ENCODE measurements at places on chromosomes 4 and X. TPM values are rescaled to one million over a fixed set of nuclear protein-coding genes. Genes with fewer than 3 reads are reported as not detected.

SMIM31 gene
- total RNA-seq = 0.44 TPM

HTN3 gene
- not detected for total RNA-seq

DNA sequence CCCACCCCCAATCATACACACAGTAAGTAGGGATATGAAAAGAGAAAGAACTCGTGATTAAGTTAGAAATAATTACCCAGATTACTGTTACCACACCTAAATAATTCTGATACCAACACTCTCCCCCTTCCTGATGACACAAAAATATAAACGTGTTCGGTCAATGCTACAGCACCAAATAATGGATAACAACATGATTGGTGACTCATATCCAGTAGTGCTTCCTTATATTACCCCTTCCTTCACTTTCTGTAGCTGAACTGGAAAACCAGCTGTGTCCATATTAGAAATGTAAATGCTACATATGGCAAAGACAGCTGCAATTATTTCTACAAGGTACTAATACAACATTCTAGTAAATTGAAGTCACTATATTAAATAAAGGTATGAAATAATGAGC, 20.8 kb downstream of the EIF4E start:
- H3K27me3 ChIP-seq = no peaks in the 10 kb centered on the region
- no peaks in the 10 kb centered on the region for H3K4me1 ChIP-seq
- no peaks in the 10 kb centered on the region for H3K36me3 ChIP-seq
- H3K27ac ChIP-seq = no peak overlapping the region
- no peak overlapping the region for H3K4me3 ChIP-seq

DNA sequence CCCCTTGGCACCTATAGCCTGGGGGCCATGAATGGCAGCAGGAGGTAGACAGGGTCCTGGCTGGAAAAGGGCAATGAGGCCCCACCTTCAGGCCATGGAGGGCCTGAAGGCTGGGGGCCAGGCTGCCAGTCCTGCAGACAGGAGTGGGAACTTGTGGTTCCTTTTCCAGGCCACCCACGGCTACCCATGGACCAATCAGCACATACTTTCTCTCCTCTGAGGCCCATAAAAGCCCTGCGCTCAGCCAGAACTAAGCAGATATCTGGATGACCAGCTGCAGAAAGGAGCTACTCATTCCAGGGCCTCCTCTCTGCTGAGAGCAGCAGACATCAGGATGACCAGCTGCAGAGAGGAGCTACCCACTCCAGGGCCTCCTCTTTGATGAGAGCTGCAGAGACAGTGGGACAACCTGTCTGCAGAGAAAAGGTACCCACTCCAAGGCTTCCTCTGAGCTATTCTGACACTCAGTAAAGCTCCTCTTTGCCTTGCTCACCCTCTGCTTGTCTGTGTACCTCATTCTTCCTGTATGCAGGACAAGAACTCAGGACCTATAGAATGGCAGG, 67.2 kb downstream of the NAA11 start:
- DNase-seq = no peak
- H3K4me3 ChIP-seq = no peak overlapping the region
- no peaks in the 10 kb centered on the region for H3K27me3 ChIP-seq
- H3K4me1 ChIP-seq = no peaks in the 10 kb centered on the region
- no peak overlapping the region for H3K27ac ChIP-seq
- H3K36me3 ChIP-seq = no peaks in the 10 kb centered on the region

DNA sequence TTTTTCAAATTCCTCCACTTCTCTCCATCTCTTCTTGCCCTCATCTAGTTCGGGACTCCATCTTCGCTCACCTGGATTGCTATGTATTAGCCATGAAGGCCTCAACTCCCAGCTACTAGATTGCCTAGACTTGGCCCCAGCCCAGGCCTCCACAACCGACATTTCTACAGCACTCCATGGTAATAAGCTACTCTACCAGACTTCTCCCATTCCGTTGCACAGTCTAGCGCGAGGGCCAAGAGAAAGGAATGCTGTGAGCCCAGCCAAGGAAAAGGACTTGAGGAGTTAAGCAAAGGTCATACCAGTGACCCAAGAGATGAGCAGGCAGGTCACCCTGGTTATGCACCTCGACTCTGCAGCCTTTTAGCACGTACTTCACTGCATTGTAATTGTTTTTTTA, 75.6 kb downstream of the SOWAHB start:
- H3K4me3 ChIP-seq = no peak overlapping the region
- H3K36me3 ChIP-seq = no peaks in the 10 kb centered on the region
- no peak for DNase-seq
- no peaks in the 10 kb centered on the region for H3K27me3 ChIP-seq
- H3K4me1 ChIP-seq = no peaks in the 10 kb centered on the region

DNA sequence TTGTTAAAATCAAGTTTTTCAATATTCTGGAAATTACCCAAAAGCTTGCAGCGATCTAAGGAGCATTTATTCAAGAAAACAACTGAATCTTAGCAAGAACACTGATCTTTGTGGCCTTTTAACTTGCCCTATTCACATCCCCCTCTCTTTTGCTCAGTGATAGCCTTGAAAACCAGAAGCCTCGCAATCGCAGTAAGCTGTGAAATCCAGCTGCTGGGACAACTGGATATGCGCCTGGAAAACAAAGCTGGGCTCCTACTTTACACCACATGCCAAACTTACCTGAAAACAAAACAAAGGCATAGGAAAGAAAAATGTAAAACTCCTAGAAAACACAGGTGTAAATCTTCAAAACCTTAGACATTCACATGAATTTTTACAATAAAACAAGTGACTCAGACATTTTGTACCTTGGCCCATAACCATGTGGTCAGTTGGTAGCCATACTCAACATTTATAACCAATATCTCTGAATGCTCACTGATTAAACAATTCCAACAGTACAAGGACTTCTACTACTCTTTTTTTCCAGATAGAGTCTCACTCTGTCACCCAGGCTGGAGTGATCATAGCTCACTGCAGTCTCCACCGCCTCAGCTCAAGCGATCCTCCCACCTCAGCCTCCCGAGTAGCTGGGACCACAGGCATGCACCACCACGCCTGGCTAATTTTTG, 15.6 kb downstream of the SLC25A53 start:
- no peak overlapping the region for H3K27ac ChIP-seq
- H3K27me3 ChIP-seq = peaks cover 33% of the 10 kb centered on the region
- H3K36me3 ChIP-seq = no peaks in the 10 kb centered on the region

TNMD gene
- 1.3 TPM for total RNA-seq

GRCh38 chrX:140440876-140441275, 64.0 kb downstream of the SOX3 start:
- H3K4me3 ChIP-seq = no peak overlapping the region
- peaks cover 25% of the 10 kb centered on the region for H3K27me3 ChIP-seq
- H3K36me3 ChIP-seq = no peaks in the 10 kb centered on the region

NWD2 gene
- total RNA-seq = 0.66 TPM

DNA sequence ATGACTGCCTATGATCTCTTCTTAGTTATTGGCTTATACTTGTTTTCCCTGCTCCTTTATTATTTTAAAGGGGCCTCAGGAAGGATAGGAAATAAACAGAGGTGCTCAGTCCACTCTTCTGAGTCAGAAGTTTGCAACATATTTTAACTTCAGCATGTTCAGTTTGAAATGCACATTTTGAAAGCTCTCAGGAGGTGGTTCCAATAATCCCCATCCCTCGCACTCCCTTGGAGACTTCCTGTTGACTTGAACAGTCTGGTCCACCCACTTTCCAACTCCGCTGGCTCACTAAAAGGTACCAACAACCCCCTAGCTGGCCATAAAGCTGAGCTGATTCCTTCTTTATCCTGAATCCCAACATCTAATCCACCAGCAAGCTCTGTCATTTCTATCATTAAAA, 78.3 kb upstream of the DUSP21 start:
- no peak for DNase-seq
- no peaks in the 10 kb centered on the region for H3K4me1 ChIP-seq
- no peaks in the 10 kb centered on the region for H3K36me3 ChIP-seq

DNA sequence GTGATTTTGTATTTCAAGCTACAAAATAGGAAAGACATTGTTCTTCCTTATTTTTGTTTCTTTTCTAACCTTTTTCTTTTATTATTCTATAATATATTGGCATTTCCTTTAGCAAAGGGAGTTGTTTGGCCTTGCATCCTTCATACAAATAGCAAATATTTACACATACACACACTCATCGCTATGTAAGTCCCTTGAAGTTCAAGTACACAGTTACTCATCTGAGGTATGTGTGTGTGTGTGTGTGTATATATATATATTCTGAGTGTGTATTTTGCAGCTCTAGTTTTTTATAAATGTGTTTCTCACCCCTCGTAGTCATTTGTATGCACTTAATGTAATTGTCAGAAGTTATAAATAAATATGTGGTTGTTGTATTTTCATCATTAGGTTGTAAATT, 724.8 kb upstream of the MAGEB2 start:
- H3K4me3 ChIP-seq = no peak overlapping the region
- no peak for DNase-seq
- no peaks in the 10 kb centered on the region for H3K36me3 ChIP-seq
- peaks cover 9% of the 10 kb centered on the region for H3K27me3 ChIP-seq

GRCh38 chr4:113131621-113132020, 82.2 kb downstream of the ANK2 start:
- H3K36me3 ChIP-seq = no peaks in the 10 kb centered on the region
- no peak overlapping the region for H3K27ac ChIP-seq
- no peaks in the 10 kb centered on the region for H3K4me1 ChIP-seq
- H3K27me3 ChIP-seq = no peaks in the 10 kb centered on the region
- no peak for DNase-seq
- no peak overlapping the region for H3K4me3 ChIP-seq

DGKQ gene
- total RNA-seq = 5.3 TPM

Data from breast epithelium (tissue), 4 donors.